ENCODE measurements at places on chromosomes 11 and 22. TPM values are rescaled to one million over a fixed set of nuclear protein-coding genes. Genes with fewer than 3 reads are reported as not detected.

- peak; percentile 52 for DNase-seq
Observed at GRCh38 chr11:10728789-10729472, 22.1 kb upstream of the CTR9 start.

- DNase-seq: no peak
Observed at GRCh38 chr22:32830473-32830872, 29.0 kb downstream of the TIMP3 start.

The SLC7A4 gene
- 0.09 TPM for total RNA-seq

The PATL1 gene
- total RNA-seq: 19.1 TPM

The NRGN gene
- 0.27 TPM for total RNA-seq

DNA sequence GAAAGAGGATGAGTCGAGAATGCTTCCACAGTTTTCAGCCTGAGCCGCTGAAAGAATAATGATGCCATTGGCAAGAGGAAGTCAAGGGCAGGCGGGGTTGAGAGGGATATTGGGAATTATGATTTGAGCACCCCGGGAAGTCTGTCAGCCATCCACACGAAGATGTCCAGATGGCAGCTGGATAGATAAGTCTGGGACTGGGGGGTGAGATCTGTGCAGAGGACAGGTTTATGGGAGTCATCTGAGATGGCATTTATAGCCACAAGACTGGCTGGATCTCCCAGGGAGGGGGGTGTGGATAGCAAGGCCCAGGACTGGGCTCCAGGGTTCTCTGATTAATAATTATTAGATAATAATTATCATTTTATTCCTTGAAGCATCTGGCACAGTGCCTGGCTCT is 5.1 kb upstream of the STIP1 start:
- no peak for DNase-seq

GRCh38 chr22:30435674-30436126 is 10.1 kb downstream of the MTFP1 start:
- no peak for DNase-seq

GRCh38 chr11:75173336-75173735 is 22.4 kb downstream of the SLCO2B1 start:
- no peak for DNase-seq

The HORMAD2 gene
- total RNA-seq: not detected

The NXPE1 gene
- total RNA-seq: not detected

The CTTN gene
- 364 TPM for total RNA-seq

The ARHGAP8 gene
- 0.41 TPM for total RNA-seq

DNA sequence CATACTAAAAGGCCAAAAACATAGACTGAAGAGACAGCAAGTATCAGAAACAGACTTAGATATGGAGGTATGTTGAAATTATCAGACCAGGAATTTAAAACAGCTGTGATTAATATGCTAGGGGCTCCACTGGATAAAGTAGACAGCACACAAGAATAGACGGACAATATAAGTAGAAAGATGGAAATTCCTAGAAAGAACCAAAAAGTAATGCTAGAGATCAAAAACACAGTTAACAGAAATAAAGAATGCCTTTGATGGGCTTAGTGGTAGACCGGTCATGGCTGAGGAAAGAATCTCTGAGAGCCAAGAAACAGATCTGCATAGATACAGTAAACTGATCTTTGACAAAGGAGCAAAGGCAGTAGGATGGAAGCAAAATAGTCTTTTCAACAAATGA is 250.2 kb downstream of the SWAP70 start:
- peak; percentile 33 for DNase-seq

- DNase-seq: no peak
Observed at GRCh38 chr22:17847360-17848078, 73.2 kb upstream of the BID start.

The TENM4 gene
- total RNA-seq: 26.4 TPM

The POU2F3 gene
- 0.90 TPM for total RNA-seq

GRCh38 chr22:49240472-49240871 is 587.2 kb downstream of the BRD1 start:
- no peak for DNase-seq

DNA sequence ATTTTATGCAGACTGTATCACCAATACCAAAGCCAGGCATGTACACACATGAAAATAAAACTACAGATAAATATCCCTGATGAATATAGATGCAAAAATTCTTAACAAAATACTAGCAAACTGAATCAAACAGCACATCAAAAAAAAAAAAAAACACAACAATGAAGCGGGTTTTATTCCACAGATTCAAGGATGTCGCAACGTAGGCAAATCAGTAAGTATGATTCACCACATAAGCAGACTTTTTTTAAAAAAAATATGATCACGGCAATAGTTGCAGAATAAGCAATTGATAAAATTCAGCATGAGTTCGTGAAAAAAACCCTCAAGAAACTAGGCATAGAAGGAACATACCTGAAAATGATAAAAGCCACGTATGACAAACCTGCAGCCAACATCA is 21.3 kb downstream of the OR51F1 start:
- no peak for DNase-seq

The CNGA4 gene
- total RNA-seq: not detected

The MS4A12 gene
- not detected for total RNA-seq

The OR51I1 gene
- total RNA-seq: not detected
